Pulmonary artery endothelial cell (primary cell): ENCODE measurements at places on chromosomes 6 and 20. TPM values are rescaled to one million over a fixed set of nuclear protein-coding genes. Genes with fewer than 3 reads are reported as not detected.

The CST2 gene
- not detected in 2 replicates for total RNA-seq

The FLRT3 gene
- total RNA-seq, result 0.07 and 0.18 TPM in 2 replicates

The EEF1A2 gene
- 0.32 and 0.99 TPM in 2 replicates for total RNA-seq

The MYH7B gene
- under 0.01 and 0.13 TPM in 2 replicates for total RNA-seq

The PDE7B gene
- total RNA-seq, result 42.5 and 48.0 TPM in 2 replicates

The DEFB121 gene
- not detected in 2 replicates for total RNA-seq

The MAK gene
- under 0.01 TPM in 1 of 2 replicates, not detected in the other for total RNA-seq

The DCDC2 gene
- not detected in 2 replicates for total RNA-seq

The SEL1L2 gene
- total RNA-seq, result not detected in 2 replicates

The KAT14 gene
- 10.4 and 11.5 TPM in 2 replicates for total RNA-seq

The GPR63 gene
- under 0.01 and 0.11 TPM in 2 replicates for total RNA-seq

The MRAP2 gene
- 4.4 and 13.3 TPM in 2 replicates for total RNA-seq

The CCM2L gene
- total RNA-seq, result 6.4 and 10.3 TPM in 2 replicates

The NKX2-4 gene
- not detected in 2 replicates for total RNA-seq

The POU3F2 gene
- not detected in 2 replicates for total RNA-seq

The GPR6 gene
- not detected in 2 replicates for total RNA-seq

The TMC2 gene
- not detected in 2 replicates for total RNA-seq

The TMEM217 gene
- total RNA-seq, result 8.8 and 15.5 TPM in 2 replicates

The HMGCLL1 gene
- 0.07 and 0.74 TPM in 2 replicates for total RNA-seq
